Bladder microvascular endothelial cell (primary cell): ENCODE measurements at places on chromosomes 2 and 18. TPM values are rescaled to one million over a fixed set of nuclear protein-coding genes. Genes with fewer than 3 reads are reported as not detected.

The SETBP1 gene
- 0.16 and 2.5 TPM in 2 replicates for total RNA-seq

The FBXO15 gene
- 0.06 and 0.16 TPM in 2 replicates for total RNA-seq

The POTEJ gene
- total RNA-seq: 0.16 and 0.63 TPM in 2 replicates

The CAPN14 gene
- total RNA-seq: under 0.01 and 0.13 TPM in 2 replicates

The COLEC11 gene
- 0.16 and 0.57 TPM in 2 replicates for total RNA-seq

The IL1RN gene
- not detected in 2 replicates for total RNA-seq

The MDH1B gene
- 0.16 and 0.19 TPM in 2 replicates for total RNA-seq

The TUBA3E gene
- not detected in 2 replicates for total RNA-seq

The HOXD4 gene
- total RNA-seq: 2.1 and 8.0 TPM in 2 replicates

The BCL11A gene
- under 0.01 and 1.1 TPM in 2 replicates for total RNA-seq

The CCDC102B gene
- 1.1 and 13.8 TPM in 2 replicates for total RNA-seq

The ZNF385B gene
- not detected in 2 replicates for total RNA-seq

The NTSR2 gene
- total RNA-seq: not detected in 2 replicates

The SUPT7L gene
- 9.9 and 20.3 TPM in 2 replicates for total RNA-seq

The EVX2 gene
- total RNA-seq: not detected in 2 replicates
